ENCODE measurements at places on chromosomes 7 and 10. TPM values are rescaled to one million over a fixed set of nuclear protein-coding genes. Genes with fewer than 3 reads are reported as not detected.

NPTX2 gene
- polyA plus RNA-seq, result 3.5 TPM

GRCh38 chr7:91567081-91568012 is 303.1 kb downstream of the FZD1 start:
- no peak for DNase-seq

- no peak for DNase-seq
These were observed 159.3 kb downstream of the MGMT start for GRCh38 chr10:129626309-129626708.

CAMK2B gene
- 3.7 TPM for polyA plus RNA-seq

YKT6 gene
- 77.3 TPM for polyA plus RNA-seq

TMEM213 gene
- 35.2 TPM for polyA plus RNA-seq

GARIN1A gene
- 2.7 TPM for polyA plus RNA-seq

CCDC146 gene
- polyA plus RNA-seq, result 34.4 TPM

VPS26A gene
- polyA plus RNA-seq, result 81.1 TPM

NUTM2B gene
- 1.2 TPM for polyA plus RNA-seq

GRCh38 chr7:108456845-108457540 is 757 bp upstream of the NRCAM start:
- no peak for DNase-seq

- DNase-seq, result no peak
These were observed 80.1 kb upstream of the ANKRD1 start for GRCh38 chr10:91000985-91001384.

DNA sequence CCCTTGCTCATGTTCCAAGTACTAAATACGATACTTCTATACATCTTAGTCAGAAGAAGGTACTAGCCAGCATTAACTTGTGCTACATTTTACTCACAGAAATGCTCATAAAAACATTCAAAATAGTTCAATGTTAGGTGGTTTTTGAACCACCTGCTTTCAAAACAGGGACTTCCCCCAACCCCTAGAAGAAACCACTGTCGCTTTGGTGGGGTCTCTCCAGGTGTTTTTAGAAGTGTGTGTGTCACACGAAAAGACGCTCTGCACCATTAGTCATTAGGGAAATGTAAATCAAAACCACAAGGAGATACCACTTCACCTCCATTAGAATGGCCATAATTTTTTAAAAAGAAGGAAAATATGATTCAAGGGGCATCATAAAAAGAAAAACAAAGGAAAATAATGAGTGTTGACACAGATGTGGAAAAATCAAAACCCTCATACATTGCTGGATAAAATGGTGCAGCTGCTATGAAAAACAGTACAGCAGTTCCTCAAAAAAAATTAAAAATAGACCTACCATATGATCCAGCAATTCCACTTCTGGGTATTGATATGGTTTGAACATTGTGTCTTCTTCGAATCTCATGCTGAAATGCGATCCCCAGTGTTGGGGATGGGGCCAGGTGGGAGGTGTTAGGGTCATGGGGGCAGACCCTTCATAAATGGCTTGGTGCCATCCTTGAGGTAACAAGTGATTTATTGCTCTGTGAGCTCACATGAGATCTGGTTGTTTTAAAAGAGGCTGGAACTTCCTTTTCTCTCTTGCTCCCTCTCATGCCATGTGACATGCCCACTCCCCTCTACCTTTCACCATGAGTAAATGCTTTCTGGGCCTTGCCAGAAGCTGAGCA is 74.2 kb downstream of the MALSU1 start:
- no peak for DNase-seq

- no peak for DNase-seq
These were observed 30.8 kb downstream of the SGMS1 start for GRCh38 chr10:50592961-50593418.

SLC39A12 gene
- polyA plus RNA-seq, result not detected

CYP3A5 gene
- 1.6 TPM for polyA plus RNA-seq

GRCh38 chr10:21526188-21526859 is 842 bp upstream of the SKIDA1 start:
- peak; percentile 91 for DNase-seq

DNA sequence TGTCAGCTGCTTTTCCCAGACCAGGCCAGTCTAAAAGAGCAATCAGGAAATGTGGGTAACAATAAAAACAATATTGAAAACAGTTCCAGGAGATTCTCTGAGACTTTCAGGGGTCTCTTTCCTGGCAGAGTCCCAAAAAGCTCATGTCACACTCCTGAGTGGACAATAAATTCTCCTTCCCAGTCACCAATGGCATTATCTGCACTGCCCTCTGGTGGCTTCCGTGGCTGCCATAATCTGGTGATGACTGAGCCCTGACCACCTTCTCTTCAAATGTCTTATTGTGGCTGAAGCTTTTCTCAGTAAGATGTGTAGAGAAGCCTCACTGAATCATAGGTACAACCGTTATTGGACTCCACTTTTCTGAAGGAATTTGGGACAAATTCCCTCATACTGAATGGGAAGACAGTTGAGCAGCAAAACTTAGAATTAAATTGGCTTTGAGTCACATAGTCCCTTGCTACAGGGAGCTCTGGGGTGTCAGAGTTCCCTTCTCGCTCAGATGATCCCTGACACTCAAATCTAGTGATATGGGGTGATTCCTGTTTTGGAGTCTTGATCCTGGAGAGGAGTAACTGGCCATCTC is 24.4 kb upstream of the ASAH2 start:
- no peak for DNase-seq

DNA sequence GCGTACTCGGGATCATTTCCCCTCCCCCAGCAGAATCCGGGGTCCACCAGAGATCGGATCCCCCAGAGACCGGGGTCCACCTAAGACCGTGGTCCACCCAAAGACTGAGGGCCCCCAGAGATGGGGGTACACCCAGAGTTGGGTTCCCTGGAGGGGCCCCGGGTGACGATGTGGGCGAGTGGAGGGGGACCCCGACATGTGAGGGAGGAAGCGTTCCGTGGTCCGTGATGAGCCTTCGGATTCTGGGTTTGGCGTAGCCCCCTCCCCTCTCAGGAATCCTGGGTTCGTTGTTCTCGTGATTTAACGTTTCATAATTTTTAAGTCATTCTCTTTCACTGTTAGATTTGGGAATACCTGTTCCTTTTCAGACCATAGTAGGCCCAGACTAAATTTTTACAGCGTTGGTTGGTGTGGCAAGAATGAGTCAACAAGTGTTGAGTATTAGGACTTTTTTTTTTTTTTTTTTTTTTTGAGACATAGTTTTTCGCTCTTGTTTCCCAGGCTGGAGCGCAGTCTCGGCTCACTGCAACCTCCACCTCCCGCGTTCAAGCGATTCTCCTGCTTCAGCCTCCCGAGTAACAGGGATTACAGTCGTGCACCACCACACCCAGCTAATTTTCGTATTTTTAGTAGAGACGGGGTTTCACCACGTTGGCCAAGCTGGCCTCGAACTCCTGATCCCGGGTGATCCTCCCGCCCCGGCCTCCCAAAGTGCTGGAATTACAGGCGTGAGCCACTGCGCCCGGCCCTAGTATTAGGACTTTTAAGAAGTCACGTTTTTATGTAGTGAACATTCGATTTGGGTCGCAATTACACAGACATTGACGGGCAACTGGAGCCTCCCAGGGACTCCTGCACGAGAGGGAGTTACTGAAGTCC is 672 bp downstream of the GTPBP4 start:
- DNase-seq, result no peak
